M059J (cell line): ENCODE measurements at places on chromosomes 13 and 19. TPM values are rescaled to one million over a fixed set of nuclear protein-coding genes. Genes with fewer than 3 reads are reported as not detected.

ZNF493 gene
- 1.5 and 6.8 TPM in 2 replicates for total RNA-seq

RGS9BP gene
- total RNA-seq: 0.66 and 1.1 TPM in 2 replicates

DNA sequence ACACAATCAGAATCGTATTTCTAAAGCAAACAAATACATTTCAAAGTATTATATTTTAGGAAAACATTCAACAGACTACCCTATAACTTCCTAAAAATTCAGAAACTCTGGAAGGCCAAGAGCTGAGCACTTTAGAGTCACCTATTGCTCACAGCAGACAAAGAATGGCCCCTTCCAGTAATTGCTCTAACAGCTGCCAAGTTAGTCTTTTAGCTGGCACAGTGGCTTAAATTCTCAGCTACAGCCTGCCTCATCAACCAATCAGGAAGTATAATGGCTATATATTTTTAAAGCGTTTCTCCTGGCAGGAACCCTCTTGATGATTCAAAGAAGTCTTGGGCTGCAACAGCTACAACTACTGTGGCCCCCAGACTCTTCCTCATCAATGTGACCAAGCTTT lies 14.9 kb upstream of the SLITRK5 start:
- DNase-seq: no peak

- no peak for DNase-seq
Measured at GRCh38 chr13:26513931-26514330, 43.6 kb upstream of the WASF3 start.

GRCh38 chr13:95642999-95643398 lies 1.5 kb downstream of the DZIP1 start:
- DNase-seq: no peak

GRCh38 chr13:43425234-43425633 lies 361.5 kb downstream of the ENOX1 start:
- no peak for DNase-seq

- DNase-seq: no peak
Measured at GRCh38 chr13:92991692-92992091, 234.9 kb upstream of the GPC6 start.

DNA sequence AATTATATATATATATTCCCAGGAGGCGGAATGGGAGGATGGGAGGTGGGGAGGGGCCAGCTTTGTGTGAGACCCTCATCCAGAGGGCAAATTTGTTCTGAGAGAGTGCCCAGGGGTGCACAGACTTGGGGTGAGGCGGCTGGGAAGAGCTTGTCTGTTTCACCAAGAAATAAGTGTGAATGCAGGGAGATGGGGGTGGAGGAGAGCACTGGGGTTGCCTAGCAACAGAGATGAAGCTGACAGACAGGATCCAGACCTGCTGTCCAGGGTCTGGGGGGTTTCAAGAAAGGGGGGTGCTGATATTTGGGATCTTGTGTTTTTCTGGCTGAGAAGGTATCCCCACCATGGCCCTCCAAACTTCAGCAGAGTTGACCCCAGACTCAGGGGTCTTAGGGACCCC lies 18.6 kb upstream of the TNFAIP8L1 start:
- no peak for DNase-seq

RAX2 gene
- not detected in 2 replicates for total RNA-seq

- DNase-seq: no peak
Measured at GRCh38 chr19:53982001-53982451, 9.4 kb upstream of the CACNG6 start.

DNA sequence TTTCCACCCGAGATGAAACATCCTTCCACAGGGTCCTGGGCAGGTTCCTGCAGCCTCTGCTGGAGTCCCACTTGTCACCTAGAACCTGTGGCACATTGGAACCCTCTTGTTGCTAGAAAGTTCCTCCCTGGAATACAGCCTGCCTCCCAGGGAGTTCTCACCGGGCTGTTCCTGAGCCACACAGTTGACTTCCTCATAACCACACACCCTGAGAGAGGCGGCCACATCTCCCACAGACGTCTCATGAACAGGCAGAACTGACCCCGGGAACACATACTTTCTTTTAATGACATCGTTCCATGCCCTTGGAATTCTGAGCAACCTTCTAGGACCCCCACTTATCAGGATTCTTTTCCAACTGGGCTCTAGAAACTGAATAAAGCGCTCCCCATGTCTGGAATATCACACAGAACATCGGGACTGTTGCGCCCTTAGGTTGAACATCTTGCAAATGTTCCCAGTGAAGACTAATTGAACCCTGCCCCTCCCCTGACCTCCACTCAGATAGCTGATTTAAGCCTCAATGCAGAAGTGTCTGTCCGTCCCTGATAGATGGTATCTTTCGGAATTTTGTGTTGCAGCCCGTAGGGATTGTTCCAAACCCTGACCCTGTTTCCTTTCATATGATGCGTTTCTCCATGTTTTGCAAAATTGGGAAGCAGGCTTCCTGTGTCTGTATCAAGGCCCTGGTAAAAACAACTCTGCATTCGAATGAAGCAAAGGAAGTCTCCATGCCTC lies 91.1 kb downstream of the RAB20 start:
- no peak for DNase-seq

ZSCAN1 gene
- 1.2 TPM in 1 of 2 replicates, not detected in the other for total RNA-seq

- no peak for DNase-seq
Measured at GRCh38 chr13:76948149-76948548, at the start of gene ACOD1. Gene ACOD1 (plus strand): TSS chr13:76948511. CDS start chr13:76948559, 48 bp downstream.

IGFL1 gene
- total RNA-seq: not detected in 2 replicates

GRCh38 chr19:49475995-49476880 lies 2.2 kb downstream of the FLT3LG start:
- DNase-seq: no peak

RXFP2 gene
- 0.07 TPM in 1 of 2 replicates, not detected in the other for total RNA-seq

- DNase-seq: no peak
Measured at GRCh38 chr13:99339736-99340397, 32.7 kb upstream of the GPR183 start.

DNA sequence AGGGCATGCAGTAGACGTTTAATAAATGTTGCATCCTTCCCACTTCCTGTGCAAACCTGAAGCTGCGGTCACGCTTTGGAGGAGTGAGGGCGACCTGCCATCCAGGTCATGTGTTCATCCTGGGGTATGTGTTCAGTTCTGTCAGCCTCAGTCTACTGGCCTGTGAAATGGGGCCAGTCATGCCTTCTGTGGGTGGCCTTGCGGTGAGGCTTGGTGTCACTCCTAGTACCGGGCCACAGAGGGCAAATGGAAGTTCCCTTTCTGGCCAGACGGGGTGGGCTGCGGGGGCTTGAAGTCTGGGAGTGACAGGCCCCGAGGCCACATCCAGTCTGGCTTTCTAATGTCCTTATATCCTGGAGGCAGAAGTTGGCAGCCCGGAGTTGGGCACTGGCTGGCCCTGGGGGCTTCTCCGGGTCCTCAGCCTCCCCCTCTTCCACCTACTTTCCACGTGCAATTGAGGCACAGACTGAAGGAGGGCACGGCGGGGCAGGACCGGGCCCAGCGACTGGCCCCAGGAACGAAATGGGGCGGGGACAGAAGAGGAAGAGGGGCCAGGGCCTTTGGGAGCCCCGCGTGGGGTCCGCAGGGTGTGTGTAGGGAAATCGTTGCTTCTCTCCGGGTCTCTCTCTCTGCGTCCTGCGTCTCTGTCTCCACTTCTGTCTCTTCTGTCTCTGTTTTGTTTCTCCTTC lies 11.1 kb downstream of the PDE4A start:
- DNase-seq: peak; percentile 50

- DNase-seq: no peak
Measured at GRCh38 chr19:19997656-19998268, 41.5 kb downstream of the ZNF682 start.

DNA sequence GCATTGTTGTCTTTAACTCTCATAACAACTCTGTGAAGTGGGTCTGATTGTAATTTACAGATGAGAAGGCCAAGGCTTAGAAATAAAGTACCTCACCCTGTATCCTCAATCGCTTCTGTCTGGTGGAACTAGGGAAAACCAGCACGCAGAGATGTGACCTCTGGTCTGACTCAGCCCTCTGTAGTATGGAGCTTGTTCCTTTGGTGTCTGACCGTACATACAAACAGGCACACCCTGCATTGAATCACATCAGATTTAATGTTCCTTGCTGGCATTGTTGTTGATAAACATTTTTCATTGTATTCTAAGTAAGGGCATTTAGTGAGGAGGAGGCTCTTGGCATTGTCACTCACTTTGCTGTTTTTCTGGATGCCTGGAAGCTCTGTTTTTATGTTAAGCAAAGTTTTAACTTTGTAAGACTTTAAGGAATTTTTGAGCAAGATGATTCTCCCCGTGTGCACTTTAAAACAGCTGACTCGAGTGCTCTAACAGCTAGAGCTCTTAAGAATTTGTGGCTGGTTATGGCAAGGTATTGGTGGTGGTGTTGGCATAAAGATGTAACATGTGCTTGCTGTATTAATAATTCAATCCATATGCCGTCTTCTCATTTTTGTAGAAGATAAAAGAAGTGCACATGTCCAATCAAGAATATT lies 89.0 kb upstream of the SPATA13 start:
- peak; percentile 13 for DNase-seq

DNA sequence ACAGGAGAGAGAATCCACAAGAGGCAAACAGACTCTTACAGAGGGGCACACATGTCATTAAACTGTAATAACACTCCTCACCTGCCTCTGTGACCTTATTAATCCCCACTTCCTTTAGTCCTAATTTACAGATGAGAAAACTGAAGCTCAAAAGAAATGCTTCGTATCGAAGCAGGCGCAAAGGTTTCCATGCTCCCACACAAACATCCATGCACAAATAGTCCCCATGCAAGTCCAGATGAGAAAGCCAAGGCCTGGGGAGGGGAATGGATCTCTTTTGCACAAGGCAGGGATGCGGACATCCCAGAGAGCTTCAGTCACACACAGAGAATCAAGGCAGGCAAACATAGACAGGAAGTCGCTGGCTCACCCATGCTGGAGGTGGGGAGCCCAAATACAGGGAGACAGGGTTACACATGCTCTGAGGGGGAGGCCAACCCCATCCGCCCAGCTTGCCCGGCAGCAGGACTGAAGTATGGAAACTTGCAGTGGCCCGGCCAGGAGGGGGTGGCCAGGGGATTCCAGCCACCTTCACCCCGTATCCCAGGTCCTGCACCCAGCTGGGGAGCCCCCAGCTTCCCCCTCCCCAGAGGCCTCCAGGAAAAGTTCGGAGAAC lies 468 bp downstream of the S1PR5 start:
- peak; percentile 71 for DNase-seq

- DNase-seq: peak; percentile 51
Measured at GRCh38 chr13:103815619-103816018, 749.4 kb upstream of the SLC10A2 start.

DNA sequence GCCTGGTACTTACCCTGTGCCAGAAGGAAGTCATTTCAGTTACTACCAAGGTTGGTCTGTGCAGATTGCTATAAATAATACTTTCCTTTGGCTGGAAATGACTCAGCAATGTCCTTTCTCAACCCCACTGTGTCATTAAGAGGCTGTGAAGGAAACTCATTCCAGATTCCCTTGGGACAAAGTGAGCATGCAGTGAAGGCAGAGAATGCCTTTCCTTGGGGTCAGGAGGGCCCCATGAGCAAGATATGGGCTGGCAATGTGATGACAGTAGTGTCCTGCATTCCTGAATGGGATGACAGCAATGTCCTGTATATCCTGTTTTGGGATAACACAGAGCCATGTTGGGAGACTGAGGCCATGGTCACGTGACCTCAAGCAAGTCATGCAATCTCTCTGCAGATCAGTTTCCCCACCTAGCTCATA lies 213.1 kb upstream of the TMTC4 start:
- DNase-seq: peak; percentile 87

- no peak for DNase-seq
Measured at GRCh38 chr13:97962887-97963286, 9.4 kb downstream of the IPO5 start.

GRCh38 chr19:42508892-42509444 lies 19.3 kb downstream of the CEACAM1 start:
- no peak for DNase-seq

VSIG10L gene
- total RNA-seq: 0.57 and 0.86 TPM in 2 replicates

DNA sequence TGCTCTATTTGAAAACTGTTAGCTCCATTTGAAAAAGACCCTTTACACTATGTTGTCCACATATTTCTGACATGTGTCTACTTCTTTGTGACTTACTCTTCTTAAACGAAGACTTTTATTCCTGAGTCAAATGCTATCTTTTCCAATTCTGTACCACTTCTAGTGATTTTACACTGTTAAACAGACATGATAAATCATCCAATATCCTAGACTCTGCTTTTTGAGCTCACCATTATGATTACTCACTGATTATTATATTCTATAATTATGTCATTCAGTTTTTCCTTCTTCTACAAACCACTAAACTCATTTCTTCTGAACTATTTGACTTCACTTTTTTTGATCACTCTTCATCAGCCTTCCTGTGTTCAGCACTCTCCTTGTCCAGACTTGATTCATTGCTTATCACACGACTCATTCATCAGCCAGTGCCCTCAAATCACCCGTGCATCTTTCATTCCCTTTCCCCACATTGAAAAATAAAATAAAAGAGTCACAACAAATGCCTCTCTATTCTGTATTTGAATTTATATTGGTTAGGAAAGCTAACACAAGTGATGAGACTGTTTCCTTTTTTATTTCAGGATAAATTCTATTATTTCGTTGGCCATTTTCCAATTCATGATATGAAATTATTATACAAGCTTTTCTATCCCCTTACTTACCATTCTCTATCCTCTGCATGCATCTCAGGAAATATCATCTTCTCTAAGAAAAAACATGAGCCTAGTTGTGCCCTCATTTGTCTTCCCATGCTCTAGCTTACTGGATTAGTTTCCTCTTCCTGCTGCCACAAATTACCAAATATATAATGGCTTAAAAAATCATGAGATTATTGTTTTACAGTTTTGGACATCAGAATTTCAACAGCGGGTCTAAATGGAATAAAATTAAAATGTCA lies 1482.1 kb upstream of the MIR17HG start:
- no peak for DNase-seq

- DNase-seq: no peak
Measured at GRCh38 chr13:20043207-20043925, 84.8 kb downstream of the ZMYM2 start.

DNA sequence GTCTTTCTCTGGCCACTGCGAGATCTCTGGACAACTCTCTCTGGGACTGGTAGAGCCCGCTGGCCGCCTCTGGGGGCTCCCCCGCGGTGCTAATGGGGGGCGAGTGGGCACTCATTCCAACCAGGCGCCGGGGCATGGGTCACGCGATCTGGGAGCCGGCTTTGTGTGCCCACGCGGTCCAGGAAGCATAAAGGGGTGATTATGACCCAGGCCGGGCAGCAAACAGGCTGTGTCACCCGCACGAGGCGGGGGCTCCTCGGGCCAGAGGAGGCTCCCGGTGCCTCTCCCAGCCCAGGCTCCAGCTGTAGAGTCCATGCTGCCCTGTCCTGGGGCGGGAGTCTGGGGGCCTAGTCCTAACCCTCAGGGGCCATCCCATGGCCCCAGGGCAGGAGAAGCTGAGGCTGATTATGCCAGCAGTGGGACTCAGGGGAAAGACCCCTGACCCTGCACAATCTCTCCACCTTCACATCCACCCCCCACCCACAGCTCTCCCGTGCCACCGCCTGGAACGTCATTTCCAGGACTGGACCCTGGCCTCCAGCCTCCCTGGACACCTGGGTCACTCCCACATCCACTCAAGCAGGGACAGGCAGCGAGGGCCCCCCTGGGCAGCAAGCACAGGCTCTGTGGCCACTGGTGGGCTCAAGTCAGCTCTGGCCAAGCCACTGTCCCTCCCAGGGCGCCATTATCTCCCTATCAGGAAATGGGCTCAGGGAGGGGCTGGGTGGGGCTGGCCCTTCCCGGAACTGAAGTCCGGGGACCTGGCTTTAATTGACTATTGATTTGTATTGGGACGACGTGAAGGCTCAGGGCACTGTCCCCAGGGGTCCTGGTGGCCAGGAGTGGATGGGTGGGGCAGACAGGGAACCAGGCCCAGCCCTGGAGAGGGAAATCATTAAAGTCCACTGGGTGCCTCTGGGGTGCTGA lies 50.0 kb downstream of the PTPRS start:
- DNase-seq: no peak
